ENCODE measurements at places on chromosomes 16 and 17.
A peak's percentile ranks its signal among the peaks of the same experiment; 100 is the strongest.

- H3K27ac ChIP-seq, result peak overlapping the region; percentile 96
- DNase-seq, result peak; percentile 81
- peak overlapping the region; percentile 72 for H3K4me3 ChIP-seq
- H3K36me3 ChIP-seq, result peaks cover 19% of the 10 kb centered on the region
- peaks cover 41% of the 10 kb centered on the region for H3K4me1 ChIP-seq
Measured at GRCh38 chr16:29824589-29825144, 4.4 kb downstream of the MVP start.

DNA sequence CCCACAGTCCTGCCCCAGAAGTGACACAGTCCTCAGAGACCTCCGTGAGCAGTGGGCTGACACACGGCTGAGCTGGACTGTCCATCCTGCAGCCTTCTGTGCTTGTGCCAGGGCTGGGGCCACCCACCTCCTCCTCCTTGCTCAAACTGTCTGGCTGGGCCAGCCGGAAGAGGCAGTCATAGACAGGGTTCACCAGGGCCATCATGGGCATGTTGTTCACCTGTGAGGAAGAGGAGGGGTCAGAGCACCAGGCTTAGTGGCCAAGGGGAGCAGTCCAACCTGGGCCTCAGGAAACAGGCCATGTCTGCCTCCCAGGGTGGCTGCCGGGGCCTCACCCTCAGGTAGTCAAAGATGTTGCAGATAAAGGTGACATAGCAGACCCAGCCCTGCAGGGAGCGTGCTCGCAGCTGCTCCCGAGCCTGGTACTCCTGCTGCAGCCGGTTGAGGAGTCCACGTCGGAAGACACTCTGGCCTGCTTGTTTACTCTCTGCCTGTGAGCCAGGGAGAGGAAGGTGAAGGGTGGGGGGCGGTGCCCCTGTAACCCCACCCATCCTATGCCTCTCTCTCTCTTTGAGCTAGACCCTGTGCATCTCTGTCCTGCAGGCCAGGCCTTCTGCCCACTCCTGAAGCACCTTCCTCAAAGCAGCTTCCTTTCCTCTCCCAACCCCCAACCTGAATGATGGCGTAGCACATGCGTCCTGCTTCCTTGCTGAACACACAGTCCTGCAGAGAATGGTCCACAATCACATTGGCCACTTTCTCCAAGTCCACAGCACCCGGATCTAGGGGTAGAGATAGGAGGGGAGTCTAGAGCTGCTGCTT, 3.4 kb downstream of the MIF4GD start:
- no peak overlapping the region for H3K4me3 ChIP-seq
- DNase-seq, result no peak
- H3K27ac ChIP-seq, result no peak overlapping the region
- no peaks in the 10 kb centered on the region for H3K27me3 ChIP-seq

DNA sequence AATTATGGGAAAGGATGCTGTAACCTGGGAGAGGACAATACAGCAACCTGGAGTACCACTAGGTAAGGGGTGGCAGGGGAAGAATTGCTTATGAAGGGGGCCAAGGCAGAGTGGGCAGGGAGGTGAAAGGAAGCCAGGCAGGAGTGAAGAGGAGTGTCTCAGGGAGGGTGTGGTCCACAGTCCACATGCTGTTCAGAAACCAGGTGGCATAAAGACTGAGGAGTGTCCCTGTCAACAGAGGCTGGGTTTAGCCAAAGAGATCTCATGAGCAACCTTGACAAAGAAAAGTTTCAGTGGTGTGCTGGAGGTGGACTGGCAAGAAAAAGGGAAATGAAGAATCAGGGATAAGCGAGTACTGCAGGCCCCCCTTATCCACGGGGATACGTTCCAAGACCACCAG, 88.4 kb downstream of the SPACA3 start:
- peaks cover 75% of the 10 kb centered on the region for H3K27me3 ChIP-seq
- no peak for DNase-seq
- no peak overlapping the region for H3K27ac ChIP-seq

- H3K4me3 ChIP-seq, result peak overlapping the region; percentile 77
- H3K36me3 ChIP-seq, result peaks cover 27% of the 10 kb centered on the region
- DNase-seq, result peak; percentile 84
- no peaks in the 10 kb centered on the region for H3K27me3 ChIP-seq
Measured at GRCh38 chr17:40191237-40192208, 14.3 kb downstream of the RAPGEFL1 start.

- no peak for DNase-seq
- no peak overlapping the region for H3K4me3 ChIP-seq
- H3K27me3 ChIP-seq, result peaks cover 8% of the 10 kb centered on the region
- H3K4me1 ChIP-seq, result no peaks in the 10 kb centered on the region
- no peaks in the 10 kb centered on the region for H3K36me3 ChIP-seq
Measured at GRCh38 chr16:84262031-84262430, 22.2 kb upstream of the KCNG4 start.

DNA sequence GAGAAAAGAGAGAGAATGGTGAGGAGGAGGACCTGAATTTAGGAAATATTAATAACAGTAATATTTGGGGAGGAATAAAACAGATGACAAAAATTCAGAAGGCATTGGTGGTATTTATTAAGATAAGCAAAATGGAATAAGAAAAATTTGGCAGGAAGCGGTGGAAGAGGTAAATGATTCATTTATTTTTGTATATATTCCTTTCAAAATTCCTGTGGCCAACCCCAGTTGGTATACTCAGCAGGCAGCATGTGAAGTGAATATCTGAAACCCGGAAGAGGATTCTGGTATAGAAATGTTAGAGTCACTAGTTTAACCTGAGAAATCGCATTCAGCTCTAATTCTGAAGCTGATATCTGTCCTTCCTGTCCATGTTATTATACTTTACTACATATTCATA, 792.0 kb downstream of the KCNJ2 start:
- no peak overlapping the region for H3K27ac ChIP-seq
- no peak overlapping the region for H3K4me3 ChIP-seq
- DNase-seq, result no peak
- H3K27me3 ChIP-seq, result no peaks in the 10 kb centered on the region
- H3K36me3 ChIP-seq, result no peaks in the 10 kb centered on the region
- no peaks in the 10 kb centered on the region for H3K4me1 ChIP-seq

- peak; percentile 61 for DNase-seq
- peaks cover 3% of the 10 kb centered on the region for H3K36me3 ChIP-seq
- H3K27ac ChIP-seq, result no peak overlapping the region
Measured at GRCh38 chr17:20159406-20160069, 150.4 kb downstream of the SPECC1 start.

DNA sequence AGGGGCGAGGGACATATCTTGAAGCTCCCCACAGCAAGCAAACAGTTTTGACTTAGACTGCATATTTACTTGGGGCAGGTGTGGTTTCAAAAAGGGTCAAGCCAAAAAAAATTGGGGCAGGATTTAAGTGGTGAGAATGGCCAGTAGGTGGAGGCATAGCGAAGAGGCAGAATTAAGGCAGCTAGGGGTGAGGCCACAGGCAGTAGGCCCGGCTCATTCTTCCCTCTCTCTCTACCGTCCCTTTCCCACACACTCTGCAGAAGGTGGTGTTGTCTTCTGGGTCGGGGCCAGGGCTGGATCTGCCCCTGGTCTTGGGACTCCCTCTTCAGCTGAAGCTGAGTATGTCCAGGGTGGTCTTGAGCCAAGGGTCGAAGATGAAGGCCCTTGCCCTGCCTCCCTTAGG, 2.6 kb downstream of the SHBG start:
- peaks cover 4% of the 10 kb centered on the region for H3K4me1 ChIP-seq
- H3K36me3 ChIP-seq, result no peaks in the 10 kb centered on the region
- H3K4me3 ChIP-seq, result no peak overlapping the region
- H3K27ac ChIP-seq, result no peak overlapping the region
- peaks cover 6% of the 10 kb centered on the region for H3K27me3 ChIP-seq

GRCh38 chr16:27285676-27286196, 17.2 kb upstream of the NSMCE1 start:
- no peaks in the 10 kb centered on the region for H3K27me3 ChIP-seq
- H3K4me3 ChIP-seq, result peak overlapping the region; percentile 25
- H3K36me3 ChIP-seq, result no peaks in the 10 kb centered on the region
- H3K27ac ChIP-seq, result peak overlapping the region; percentile 87

GRCh38 chr17:17567631-17568030, 23.9 kb downstream of the PEMT start:
- no peaks in the 10 kb centered on the region for H3K27me3 ChIP-seq
- H3K4me3 ChIP-seq, result no peak overlapping the region
- peaks cover 1% of the 10 kb centered on the region for H3K4me1 ChIP-seq
- no peaks in the 10 kb centered on the region for H3K36me3 ChIP-seq

GRCh38 chr17:72510351-72511016, 389.7 kb downstream of the SOX9 start:
- DNase-seq, result no peak
- H3K4me3 ChIP-seq, result no peak overlapping the region
- H3K4me1 ChIP-seq, result peaks cover 25% of the 10 kb centered on the region
- no peaks in the 10 kb centered on the region for H3K27me3 ChIP-seq
- H3K36me3 ChIP-seq, result no peaks in the 10 kb centered on the region

DNA sequence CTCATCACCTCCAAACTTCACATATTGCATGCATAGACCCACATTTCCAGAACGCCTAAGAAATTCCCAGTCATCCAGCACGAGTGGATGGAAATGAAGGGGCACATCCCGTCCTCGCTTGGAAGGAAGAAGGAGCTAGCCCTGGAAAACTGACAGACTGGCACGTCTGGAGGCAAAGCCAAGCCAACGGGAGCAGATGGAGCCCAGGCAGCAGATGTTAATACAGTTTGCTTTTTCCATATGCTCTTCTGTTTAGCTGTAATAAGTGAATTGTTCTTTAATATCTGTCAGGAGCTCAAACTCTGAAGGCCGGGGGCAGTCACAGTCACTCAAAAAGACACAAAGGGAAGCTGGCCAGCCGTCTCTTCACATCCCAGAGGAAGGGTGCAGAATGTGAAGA, 187.7 kb downstream of the XYLT1 start:
- no peaks in the 10 kb centered on the region for H3K36me3 ChIP-seq
- H3K27ac ChIP-seq, result no peak overlapping the region
- H3K27me3 ChIP-seq, result no peaks in the 10 kb centered on the region
- no peak for DNase-seq
- no peak overlapping the region for H3K4me3 ChIP-seq

GRCh38 chr16:65815707-65816106, 550.8 kb upstream of the CDH5 start:
- H3K4me1 ChIP-seq, result no peaks in the 10 kb centered on the region
- DNase-seq, result no peak
- H3K27ac ChIP-seq, result no peak overlapping the region
- H3K36me3 ChIP-seq, result no peaks in the 10 kb centered on the region
- no peaks in the 10 kb centered on the region for H3K27me3 ChIP-seq

DNA sequence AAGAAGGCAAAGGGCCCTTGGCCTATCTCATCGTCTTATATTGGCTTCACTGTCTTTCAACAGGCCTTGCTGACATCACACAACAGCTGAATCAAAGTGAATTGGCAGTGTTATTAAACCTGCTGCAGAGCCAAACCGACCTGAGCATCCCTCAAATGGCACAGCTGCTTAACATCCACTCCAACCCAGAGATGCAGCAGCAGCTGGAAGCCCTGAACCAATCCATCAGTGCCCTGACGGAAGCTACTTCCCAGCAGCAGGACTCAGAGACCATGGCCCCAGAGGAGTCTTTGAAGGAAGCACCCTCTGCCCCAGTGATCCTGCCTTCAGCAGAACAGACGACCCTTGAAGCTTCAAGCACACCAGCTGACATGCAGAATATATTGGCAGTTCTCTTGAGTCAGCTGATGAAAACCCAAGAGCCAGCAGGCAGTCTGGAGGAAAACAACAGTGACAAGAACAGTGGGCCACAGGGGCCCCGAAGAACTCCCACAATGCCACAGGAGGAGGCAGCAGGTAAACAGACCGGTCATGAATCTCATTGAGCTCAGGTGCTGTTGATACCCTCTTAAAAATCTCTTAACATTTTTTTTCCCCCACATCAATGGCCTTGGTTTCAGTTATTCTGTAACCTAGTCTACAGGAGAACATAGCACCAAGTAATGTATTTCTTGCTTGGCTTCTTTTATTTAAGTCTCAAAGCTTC, 64.7 kb downstream of the CDK12 start:
- no peaks in the 10 kb centered on the region for H3K4me1 ChIP-seq
- no peaks in the 10 kb centered on the region for H3K27me3 ChIP-seq
- H3K4me3 ChIP-seq, result no peak overlapping the region
- peaks cover 44% of the 10 kb centered on the region for H3K36me3 ChIP-seq

- H3K4me1 ChIP-seq, result peaks cover 4% of the 10 kb centered on the region
- no peak for DNase-seq
- no peaks in the 10 kb centered on the region for H3K27me3 ChIP-seq
- no peaks in the 10 kb centered on the region for H3K36me3 ChIP-seq
Measured at GRCh38 chr17:27217631-27218030, 76.3 kb upstream of the WSB1 start.

GRCh38 chr17:9977180-9977575, 72.1 kb upstream of the RCVRN start:
- no peaks in the 10 kb centered on the region for H3K27me3 ChIP-seq
- H3K36me3 ChIP-seq, result peaks cover 7% of the 10 kb centered on the region
- peak; percentile 39 for DNase-seq
- H3K4me1 ChIP-seq, result peaks cover 8% of the 10 kb centered on the region
- no peak overlapping the region for H3K4me3 ChIP-seq
- H3K27ac ChIP-seq, result no peak overlapping the region
